Gastroesophageal sphincter (tissue), 4 donors: ENCODE measurements at places on chromosomes 12 and 14.

- no peak for ATAC-seq
Observed at GRCh38 chr12:104638851-104639240, 182.1 kb downstream of the CHST11 start.

GRCh38 chr12:131119936-131120335 lies 166.2 kb downstream of the ADGRD1 start:
- ATAC-seq = no peak

GRCh38 chr12:6533653-6533922 lies 729 bp upstream of the GAPDH start:
- ATAC-seq = no peak

DNA sequence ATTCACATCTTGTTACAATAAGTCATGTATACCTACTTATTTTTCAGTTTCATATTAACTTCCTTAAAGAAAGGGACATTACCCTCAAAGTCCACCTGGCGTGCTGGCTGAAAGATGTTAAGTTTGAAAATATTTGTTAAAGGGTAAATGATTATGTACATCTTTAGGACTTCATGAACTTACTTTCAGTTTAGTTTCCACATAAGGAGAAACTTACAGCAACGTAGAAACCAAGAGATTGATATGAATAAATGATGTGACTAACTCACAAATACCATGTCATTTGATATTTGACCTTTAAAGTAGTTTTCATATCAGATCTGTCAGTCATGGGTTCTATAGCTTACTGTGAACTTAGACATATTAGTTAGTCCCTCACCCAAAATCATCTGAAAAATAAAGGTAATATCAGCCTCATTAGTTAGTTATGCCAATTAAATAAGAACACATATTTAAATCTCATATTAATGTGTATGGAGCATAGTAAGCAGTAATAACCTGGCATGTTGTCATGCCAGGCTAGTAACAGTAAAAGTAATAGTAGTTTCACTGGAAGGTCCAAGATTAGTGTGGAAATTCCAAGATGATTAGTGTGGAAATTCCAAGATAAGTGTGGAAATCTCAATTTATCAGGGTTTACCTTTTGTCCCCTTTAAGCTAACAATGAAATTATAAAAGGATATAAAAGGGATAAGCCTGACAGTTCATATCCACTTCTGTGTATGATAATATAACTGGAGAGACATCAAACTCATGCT lies 1.9 kb upstream of the CLEC2D start:
- ATAC-seq = no peak
